GM12891 (cell line): ENCODE measurements at places on chromosomes 13 and 19.

DNA sequence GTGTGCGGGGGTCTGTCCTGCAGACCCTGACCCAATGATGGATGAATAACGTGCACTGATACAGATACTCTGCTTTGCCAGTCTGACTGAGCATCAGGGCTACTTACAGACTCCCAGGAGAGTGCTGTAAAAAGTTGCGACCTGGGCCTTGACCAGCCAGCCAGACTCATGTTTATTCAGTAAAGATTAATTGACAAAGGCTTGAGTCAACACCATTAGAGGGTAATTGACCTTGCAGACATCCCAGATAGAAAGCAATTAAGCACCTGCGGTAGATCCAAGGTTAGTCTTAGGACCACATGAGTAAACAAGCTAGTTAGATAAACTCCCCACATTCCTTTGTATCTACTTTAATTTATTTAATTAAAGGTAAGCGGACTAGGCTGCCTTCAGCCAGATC, 10.4 kb downstream of the NUDT19 start:
- DNase-seq, result no peak

DNA sequence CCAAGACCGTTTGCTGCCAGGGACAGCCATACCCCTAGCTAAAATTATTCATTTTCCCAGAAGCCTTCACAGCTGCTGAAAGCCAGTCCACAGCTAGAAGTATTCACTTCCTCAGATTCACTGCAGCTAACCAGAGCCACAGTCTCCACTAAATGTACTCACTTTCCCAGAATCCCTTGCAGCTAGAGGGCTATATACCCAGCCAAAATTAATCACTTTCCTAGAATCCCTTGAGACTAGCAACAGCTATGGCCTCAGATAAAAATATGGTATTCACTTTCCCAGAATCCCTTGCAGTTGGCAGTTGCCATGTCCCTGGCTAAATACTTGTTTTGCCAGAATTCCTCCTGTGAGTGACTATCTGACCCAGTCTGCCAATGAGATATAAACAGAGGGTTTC, 13.8 kb upstream of the MEIS3 start:
- DNase-seq, result no peak

- DNase-seq, result peak; percentile 56
These were observed 594 bp downstream of the URI1 start for GRCh38 chr19:29942404-29943261.

DNA sequence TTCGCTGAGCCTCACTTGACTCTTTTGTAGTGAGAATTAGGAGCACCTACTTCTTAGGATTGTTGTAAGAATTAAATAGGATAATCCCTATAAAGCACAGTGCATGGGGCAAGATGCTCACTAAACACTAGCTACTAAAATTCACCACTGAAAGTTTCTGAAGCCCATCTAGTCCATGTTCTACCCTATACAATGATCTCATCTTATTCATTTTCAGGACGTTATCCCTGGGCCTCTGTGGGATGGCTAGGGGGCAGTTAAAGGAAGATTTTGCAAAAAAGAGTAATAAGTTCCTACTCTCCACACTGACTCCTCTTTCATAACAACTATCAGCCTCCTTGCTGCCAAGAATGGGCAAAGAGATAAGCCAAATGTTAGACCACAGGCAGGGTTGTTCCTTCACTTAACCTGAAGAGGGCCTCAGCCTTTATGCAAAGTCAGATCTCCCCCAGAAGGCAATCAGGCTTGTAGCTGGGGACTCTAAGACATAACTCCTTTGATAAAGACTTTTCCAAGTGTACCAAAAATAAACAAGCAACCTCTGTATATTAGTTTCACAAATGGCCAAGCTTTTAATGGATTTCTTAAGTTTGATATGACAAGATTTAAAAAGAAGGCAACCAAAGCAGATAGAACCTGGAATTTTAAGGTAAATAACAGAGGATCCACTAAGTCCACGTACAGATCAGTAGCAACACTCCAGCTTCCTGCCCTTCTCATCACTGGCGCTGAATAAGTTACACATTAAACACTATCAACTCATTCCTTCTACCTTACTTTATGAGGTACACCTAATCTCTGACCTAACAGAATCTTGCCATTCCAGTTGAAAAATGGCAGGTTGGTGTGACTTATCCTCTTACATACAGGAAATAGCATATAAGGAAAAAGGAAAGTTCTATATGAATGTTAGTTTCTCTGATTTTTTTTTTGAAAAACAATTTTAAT, 44.4 kb downstream of the ELF1 start:
- no peak for DNase-seq

- DNase-seq, result no peak
These were observed 65.2 kb downstream of the SOX1 start for GRCh38 chr13:112132142-112132541.

DNA sequence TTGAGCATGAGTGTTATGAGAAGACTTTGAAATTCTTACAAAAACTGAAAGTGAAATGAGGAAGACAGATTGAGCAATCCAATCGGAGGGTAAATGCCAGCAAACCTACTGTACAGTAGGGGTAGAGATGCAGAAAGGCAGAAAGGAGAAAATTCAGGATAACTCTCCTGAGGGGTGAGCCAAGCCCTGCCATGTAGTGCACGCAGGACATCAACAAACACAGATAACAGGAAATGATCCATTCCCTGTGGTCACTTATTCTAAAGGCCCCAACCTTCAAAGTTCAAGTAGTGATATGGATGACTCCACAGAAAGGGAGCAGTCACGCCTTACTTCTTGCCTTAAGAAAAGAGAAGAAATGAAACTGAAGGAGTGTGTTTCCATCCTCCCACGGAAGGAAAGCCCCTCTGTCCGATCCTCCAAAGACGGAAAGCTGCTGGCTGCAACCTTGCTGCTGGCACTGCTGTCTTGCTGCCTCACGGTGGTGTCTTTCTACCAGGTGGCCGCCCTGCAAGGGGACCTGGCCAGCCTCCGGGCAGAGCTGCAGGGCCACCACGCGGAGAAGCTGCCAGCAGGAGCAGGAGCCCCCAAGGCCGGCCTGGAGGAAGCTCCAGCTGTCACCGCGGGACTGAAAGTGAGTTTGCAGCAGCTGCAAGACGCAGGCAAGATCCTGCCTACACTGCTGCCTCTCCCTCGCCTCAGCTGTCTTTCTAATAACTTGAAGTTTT, at the start of gene TNFSF13B:
TNFSF13B (plus strand) TSS at position 118 of the 728 bp plus-strand sequence; CDS start at position 296, 178 bp downstream.
- peak; percentile 20 for DNase-seq

- DNase-seq, result no peak
These were observed 578.2 kb upstream of the SLITRK6 start for GRCh38 chr13:86377451-86377850.

GRCh38 chr13:30567072-30567471, 50.6 kb upstream of the USPL1 start:
- no peak for DNase-seq
